ENCODE measurements at places on chromosomes 1 and 21.

DNA sequence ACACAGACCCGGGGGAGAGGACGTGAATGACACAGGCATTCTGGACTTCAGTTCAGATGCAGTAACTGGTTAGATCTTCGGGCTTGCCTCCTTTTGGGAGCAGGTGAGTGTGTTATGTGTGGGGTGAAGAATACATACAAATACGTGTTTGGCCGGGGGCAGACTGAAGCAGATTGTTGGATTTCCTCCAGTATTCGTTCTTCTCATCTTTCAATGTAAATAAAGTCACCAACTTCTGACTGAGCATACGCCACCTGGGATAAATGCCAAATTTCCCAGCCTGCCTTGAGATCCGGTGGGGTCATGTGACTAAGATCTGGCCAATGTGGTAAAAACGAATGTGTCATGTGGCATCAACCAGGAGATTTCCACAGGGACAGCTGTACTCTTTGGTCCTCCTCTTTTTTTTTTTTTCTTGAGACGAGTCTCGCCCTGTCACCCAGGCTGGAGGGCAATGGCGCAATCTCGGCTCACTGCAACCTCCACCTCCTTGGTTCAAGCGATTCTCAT, 189.8 kb downstream of the RGS7 start:
- DNase-seq = no peak

DNA sequence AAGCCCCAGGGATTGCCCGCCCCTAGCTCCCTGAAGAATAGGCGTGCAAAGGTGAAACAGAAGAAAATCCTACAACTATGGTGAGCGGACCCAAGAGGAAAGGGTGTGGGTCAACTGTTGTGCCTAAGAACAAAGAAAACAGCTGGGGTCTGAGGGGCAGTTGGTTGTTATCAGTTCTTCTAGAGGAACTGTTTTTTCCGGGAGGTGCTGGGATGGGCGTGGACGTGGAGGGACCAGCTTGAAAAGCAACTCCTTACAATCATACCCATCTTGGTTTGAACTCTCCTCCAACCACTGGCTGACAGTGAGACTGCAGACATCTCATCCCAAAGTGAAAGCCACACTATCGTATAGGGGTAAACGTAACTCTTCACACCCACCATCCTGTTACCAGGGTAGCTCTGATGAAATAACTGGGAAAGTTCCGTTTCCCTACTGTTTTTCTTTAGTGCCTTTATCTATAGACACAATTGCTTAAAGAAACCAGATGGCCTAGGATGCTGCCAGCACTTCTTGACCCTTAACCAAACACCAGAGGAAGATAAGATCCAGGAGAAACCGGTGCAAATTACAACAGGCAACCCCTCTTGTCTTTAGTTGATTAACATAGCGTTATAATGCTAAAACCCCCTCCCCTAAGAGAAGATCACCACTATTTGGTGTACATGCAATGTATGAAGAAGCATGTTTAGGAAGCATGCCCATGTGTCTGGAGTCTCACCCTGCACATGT, 25.6 kb upstream of the FAM89A start:
- DNase-seq = no peak

- DNase-seq = no peak
Observed at GRCh38 chr1:152959801-152960451, 10.5 kb upstream of the SPRR4 start.

- no peak for DNase-seq
Observed at GRCh38 chr1:34754964-34755637, at the start of gene GJB5. TSS of gene GJB5 (plus strand) at chr1:34755047. CDS start at chr1:34757331, 2,284 bp downstream.

- no peak for DNase-seq
Observed at GRCh38 chr1:242405947-242406346, 118.5 kb downstream of the PLD5 start.

- DNase-seq = no peak
Observed at GRCh38 chr1:112058815-112059450, 69.5 kb upstream of the KCND3 start.

DNA sequence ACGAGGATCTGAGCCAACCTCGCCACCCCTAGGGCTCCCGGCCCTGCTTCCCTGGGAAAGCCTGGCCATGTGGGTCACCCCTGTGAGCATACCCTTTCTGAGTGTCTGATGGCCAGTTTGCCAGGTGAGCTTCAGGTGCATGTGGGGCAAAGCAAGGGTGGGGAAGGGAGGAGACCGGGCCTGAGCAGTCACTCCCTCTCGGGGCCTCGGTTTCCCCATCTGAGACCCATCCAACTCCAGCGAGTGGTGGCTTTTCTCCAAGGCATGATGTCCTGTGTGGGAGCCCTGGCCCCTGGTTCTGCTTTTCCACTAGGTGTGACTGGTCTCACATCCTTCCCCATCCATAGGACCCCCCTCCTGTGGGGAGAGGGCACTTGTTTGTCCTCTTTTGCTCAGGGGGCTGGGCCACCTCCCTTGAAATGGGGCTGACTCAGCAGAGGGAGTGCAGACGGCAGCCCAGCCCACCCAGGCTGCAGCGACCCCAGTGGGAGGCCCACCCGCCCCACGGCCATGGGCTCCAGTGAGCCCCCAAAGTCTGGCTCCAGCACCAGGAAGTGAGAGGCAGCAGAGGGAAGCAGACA, 1.7 kb upstream of the WNT9A start:
- DNase-seq = no peak

GRCh38 chr1:185155600-185156287, 1.0 kb downstream of the TRMT1L start:
- no peak for DNase-seq

- no peak for DNase-seq
Observed at GRCh38 chr1:218557731-218558130, 212.6 kb downstream of the TGFB2 start.

GRCh38 chr1:155978325-155978972, at the start of gene ARHGEF2:
TSS of gene ARHGEF2 (minus strand) at chr1:155978547. CDS start at chr1:155978427, 120 bp downstream.
- DNase-seq = peak; percentile 78

- no peak for DNase-seq
Observed at GRCh38 chr1:182122256-182122912, 60.9 kb upstream of the ZNF648 start.

- DNase-seq = no peak
Observed at GRCh38 chr1:185969028-185969427, 234.8 kb downstream of the HMCN1 start.

GRCh38 chr1:94660994-94661393, 119.4 kb upstream of the F3 start:
- DNase-seq = no peak

DNA sequence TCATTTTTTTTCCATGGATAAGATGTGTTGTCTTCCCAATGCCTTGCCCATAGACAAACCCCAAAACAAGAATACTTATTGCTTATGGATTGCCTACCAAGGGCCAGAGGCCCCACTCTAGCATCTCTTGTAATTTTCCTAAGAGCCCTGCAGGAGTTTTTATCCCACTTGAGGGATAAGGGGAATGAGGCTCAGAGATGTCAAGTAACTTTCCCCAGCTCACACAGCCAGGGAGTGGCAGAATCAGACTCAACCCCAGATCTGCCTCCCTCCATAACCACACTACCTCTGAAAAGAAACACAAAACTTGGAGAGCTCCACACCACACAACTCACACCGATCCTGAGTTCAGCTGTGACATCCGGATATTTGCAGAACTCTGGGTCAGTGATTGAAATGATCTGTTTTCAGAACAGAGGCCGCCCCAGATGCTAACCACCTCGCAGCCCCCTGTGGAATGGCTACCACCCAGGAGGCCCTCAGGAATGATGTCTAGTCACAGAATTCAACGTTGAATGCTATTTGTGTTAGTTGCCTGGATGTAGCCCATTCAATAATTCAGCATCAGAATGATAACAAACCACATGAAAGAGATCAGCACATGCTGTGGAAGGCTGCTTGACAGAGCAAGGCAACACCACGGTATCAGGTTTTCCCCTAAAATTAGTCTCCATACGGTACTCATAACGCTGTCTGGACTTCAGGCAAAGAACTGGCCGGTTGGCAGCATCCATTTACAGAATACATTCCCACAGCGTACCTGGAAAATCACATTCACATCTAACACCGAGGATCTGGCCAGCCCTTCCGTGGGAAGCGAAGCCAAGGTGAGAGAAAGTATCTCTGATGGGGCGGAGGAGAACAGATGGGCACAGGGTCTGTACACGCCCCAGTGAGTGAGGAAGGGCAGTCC, 231.9 kb downstream of the TOMM20 start:
- no peak for DNase-seq

- no peak for DNase-seq
Observed at GRCh38 chr1:203934027-203934426, 72.6 kb downstream of the SNRPE start.

DNA sequence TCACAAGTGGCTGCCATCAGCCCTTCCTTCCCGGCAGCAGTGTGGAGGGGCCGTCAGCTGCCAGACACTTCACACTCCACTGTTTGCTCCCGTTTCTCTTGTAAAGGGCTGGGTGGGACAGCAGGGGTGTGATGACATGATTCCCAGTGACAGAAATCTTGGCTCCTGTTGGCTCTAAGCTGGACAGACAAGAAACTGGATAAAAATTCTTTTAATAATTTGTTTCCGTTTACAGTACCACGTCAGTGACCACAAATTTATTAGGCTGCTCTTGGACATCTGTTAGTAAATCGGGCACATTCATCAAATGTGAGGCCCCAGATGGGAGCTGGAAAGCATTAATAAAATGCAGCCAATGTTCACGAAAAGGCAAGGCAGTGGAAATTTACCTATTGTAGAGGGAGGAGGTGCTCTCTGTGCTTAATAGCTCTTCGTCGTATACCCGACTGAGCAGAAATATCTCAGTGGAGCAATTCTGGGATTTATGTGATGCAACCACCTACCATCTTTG, 353.7 kb upstream of the GREM2 start:
- no peak for DNase-seq

- no peak for DNase-seq
Observed at GRCh38 chr1:156823210-156823790, 6.7 kb upstream of the SH2D2A start.

DNA sequence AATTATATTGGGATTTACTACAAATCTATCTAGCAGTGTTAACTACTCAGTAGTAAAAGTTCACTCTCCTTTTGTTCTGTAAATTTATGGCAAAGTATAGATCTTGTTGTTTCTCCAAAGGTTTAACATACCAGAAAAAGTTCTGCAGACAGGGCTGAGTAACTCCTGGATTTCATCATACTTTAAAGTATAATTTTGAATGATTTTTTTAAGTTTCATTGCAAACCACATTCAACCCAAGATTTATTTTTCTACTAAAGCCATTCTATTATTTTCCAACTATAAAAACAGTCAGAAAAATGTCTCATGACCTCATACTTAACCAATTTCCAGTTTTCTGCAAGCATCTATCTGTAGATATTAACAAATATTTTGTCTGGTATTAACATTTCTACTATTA, 585.8 kb upstream of the ZRANB2 start:
- DNase-seq = no peak

GRCh38 chr21:25887166-25887565, 152.4 kb downstream of the GABPA start:
- no peak for DNase-seq

DNA sequence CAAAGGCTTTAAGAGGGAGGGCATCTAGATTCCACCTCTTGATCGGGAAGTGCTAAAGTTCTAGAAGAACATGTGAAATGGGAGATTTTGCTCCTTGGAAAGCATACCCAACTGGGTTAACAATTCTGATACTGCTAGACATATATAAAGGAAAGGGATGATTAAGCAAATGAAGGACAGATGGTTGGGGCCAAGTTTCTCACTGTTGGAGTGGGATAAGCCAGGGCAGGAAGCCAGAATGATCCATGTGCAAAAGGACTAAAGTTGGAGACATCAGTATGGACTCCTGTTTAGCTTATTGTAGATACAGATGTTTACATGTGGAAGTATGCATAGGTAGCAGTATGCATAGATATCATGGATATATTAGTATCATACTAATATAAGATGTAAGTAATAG, 16.8 kb downstream of the PLA2G5 start:
- DNase-seq = no peak

GRCh38 chr1:8285103-8285502, 32.8 kb upstream of the SLC45A1 start:
- no peak for DNase-seq

GRCh38 chr1:50139339-50140181, 30.8 kb downstream of the ELAVL4 start:
- DNase-seq = no peak

DNA sequence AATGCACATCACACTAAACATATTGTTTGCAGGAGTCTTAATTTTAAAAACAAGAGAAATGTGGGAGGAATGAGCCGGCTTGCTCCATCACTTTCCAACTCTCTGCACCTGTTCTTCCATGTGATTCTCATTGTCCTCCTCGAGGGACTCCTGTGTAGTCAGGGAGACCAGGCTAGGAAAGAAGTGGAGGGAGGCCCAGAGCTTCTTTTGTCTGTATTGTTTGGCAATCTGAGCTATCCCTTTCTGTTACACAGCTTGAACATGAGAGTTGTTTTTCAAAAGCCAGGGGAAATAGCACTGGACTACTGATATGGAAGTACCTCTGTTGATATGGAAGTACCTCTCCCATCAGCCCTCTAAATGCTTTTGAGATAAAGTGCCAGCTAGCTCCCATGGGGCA, 18.8 kb upstream of the LRRC8D start:
- DNase-seq = no peak

DNA sequence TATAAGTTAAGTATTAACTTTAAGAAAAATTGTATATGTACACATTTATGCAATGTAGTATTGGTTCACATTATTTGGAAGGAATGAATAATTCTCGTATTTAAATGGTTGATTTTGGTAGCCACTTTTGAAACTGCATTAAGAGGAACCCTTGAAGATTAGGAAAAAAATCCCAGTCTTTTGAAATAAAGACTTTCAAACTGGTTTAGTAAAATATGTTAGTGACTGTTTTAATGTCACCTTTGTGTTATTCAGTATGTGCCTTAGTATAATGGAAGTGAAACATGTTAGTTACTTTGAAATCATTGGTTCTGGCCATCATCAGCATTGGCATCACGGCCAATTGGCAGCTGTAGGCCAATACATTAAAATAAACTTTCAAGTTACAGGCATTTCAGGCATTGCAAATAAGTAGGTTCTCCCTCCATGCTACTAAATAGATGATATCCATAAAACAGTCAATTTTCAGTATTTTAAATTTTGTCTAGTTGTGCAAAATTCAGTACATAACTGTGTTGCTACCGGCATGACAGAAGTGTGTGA, 4.4 kb downstream of the MIER1 start:
- no peak for DNase-seq

Measured in activated naive CD4-positive, alpha-beta T cell treated with anti-CD3 and anti-CD28 coated beads, Interleukin-2, amount 50 U/mL, for 16 hours (primary cell).